ENCODE measurements at places on chromosomes 2 and 18.
A peak's percentile ranks its signal among the peaks of the same experiment; 100 is the strongest.

DNA sequence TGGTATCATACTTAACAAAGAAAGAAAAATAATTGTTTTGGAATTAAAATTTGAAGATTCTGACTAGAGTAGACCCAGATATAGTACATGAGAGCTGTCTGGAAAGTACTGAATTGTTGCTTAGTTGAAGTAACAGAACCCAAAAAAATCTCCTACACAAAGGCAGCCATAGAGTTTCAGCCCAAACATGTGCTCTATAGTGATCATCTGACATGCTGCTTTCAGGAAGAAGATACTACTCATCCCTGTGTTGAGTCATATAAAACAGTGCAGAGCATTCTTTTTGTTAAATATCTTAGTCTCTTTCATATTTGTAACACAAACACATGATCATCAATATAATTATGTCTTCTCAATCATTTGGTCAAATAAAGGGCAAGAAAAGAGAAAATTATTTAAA, 84.8 kb upstream of the PTPRM start:
- no peak for DNase-seq

DNA sequence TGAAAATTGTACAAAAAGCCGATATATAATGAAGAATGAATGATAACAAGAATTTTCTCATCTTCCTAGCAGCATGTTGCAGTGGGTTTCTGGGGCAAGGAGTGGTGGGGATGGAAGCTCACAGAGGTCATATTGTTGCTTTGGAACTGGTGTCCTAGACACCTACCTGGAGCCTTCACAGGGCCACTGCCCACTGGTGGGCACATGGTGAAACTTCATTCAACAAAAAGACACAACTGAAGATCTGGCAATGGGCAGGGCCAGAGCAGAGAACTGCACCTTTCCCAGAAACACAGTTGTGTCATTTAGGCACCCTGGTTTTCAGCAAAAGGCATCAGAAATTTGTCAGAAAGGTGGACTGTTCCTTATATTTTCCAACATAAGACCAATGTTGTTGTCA, 115.3 kb downstream of the FHOD3 start:
- no peak for DNase-seq

- peak; percentile 24 for DNase-seq
Observed at GRCh38 chr2:65436169-65436823, 3.9 kb upstream of the SPRED2 start.

DNA sequence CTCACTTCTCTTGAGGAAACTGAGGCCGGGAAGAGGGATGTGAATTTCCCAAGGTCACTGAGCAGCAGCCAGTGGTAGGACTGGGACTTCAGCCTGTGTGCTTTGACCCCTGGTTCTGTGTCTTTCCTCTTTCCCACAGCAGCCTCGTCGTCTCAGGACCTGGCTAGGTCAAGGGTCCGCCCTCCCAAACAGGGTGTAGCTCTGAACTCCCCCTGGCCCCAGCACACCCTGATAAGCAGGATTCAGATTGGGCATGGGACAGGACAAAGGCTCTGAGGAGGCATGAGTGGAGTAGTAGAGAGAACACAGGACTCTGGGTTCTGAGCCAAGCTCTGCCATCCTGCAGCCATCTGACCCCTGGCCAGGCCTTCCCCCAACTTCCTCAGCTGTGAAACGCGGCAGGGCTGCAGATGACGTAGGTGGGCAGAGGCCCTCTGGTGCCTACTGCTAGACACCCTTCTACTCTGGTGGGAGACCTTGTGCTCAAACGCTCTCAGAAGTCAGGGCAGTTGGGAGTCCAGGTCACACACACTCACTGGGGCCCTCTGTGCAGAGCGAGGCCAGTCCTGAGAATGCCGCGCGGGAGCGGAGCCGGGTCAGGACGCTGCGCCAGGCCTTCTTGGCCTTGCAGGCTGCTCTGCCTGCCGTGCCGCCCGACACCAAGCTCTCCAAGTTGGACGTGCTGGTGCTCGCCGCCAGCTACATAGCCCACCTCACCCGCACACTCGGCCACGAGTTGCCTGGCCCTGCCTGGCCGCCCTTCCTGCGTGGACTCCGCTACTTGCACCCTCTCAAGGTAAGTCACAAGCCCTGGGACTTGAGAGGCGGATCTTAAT, 984 bp downstream of the TCF23 start:
- DNase-seq = no peak

GRCh38 chr18:1014951-1015624, 110.4 kb downstream of the ADCYAP1 start:
- DNase-seq = no peak

Data from CD8-positive, alpha-beta memory T cell (primary cell).